ENCODE measurements at places on chromosomes 11 and 22.

DNA sequence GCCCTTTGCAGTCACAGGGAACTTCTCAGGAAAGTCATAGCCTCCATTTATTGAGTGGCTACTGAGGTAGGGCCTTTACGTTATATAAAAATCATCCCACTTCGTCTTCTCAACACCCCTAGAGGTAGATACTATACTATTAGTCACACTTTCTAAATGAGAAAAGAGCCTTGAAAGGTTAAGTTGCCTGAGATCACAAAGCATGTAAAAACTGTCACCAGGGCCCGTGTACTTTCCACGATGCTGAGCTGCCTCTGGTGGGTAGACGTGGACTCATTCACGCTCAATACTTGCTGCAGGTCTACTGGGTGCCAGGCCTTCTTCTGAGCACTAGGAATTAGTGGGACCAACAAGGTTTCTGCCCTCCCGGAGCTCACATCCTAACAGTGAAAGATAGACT lies 16.3 kb downstream of the CHRDL2 start:
- DNase-seq, result no peak

DNA sequence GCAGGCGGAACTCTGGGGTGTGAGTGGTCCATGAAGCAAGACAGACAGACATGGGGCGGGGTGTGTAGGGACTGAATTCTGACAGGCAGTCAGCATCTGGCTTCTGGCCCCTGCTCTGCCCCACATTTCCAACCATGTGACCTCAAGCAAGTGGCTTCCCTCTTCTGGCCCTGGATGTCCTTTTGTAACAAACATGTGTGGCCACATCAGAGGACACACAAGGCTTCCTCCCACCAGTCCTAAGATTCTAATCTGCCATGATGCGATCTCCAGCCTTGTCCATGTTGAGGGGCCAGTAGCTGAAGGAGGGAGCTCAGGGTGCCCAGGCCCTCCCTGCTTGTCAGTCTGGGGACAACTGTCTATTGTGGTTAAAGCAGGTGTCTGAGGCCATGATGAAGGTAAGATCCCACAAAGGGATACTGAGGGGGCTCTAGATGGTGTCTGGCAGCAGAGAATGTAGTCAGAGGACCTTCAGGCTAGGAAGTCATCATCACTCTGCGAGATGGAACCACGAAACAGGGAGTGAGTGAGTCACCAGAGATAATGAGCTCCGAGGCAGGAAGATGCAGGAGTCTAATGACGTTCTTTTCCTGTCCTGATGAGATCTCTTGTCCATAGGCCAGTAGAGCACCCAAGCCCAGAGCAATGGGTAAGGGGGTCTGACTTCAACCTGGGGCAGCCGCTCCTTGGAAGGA lies 27.4 kb downstream of the DRD2 start:
- no peak for DNase-seq

DNA sequence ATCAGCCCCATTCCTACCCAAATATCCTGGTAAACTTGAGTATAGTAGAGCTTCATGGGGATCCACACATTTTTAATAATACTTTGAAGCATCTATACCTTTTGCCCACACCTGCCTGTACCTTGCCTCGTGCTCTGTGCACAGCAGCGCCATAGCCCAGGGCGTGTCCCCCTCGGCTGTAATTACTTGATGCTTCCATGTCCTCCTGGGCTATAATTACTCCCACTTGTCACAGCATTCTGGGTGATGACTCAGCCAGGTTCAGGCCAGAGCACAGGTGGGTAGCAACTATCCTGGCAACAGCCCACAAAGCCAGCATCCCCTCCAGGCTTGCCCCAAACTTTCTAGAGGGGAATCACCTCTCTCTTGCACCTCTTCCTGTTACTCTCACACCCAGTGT lies 23.7 kb upstream of the SLC36A4 start:
- DNase-seq, result no peak

DNA sequence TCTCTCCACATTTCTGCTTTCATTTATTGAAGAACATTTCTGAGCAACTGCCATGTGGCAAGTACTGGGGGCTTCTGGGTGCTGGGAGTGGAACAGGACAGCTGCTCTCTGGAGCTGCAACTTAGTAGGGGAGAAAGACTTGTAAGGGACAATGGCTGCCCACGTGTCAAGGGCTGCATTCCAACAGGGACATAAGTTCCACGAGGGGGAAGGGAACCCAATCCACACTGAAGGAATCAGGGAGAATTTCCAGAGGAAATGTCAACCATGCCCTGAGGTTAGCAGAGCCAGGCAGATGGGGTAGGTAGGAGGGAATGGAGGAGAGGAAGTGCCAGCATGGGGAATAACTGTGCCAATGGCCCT lies 1.7 kb downstream of the MAPK8IP2 start:
- no peak for DNase-seq

- no peak for DNase-seq
Measured at GRCh38 chr11:10556590-10556989, 11.9 kb downstream of the LYVE1 start.

- DNase-seq, result no peak
Measured at GRCh38 chr11:19631712-19632498, 80.7 kb upstream of the NAV2 start.

DNA sequence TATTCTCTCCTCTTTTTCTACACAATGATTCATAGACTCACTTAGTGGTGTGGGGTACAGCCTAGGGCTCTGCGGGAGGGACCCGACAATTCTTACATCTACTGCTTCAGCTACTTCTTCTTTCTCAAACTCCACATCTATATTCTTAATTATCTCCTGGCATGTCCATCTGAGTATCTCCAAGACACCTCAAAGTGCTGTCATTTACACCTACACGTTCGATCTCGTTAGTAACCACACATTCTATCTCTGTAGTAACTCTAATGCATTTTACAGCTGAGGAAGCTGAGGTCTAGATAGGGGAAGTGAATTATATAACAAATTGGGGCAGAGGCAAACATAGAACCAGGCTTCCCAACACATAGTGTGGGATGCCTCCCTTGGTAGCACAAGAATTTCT lies 27.7 kb upstream of the RRM1 start:
- no peak for DNase-seq

- no peak for DNase-seq
Measured at GRCh38 chr11:783581-784015, 6.3 kb downstream of the CEND1 start.

GRCh38 chr22:27804470-27805297 lies 3.1 kb upstream of the MN1 start:
- peak; percentile 26 for DNase-seq

GRCh38 chr11:105577641-105578040 lies 32.2 kb upstream of the GRIA4 start:
- DNase-seq, result no peak

DNA sequence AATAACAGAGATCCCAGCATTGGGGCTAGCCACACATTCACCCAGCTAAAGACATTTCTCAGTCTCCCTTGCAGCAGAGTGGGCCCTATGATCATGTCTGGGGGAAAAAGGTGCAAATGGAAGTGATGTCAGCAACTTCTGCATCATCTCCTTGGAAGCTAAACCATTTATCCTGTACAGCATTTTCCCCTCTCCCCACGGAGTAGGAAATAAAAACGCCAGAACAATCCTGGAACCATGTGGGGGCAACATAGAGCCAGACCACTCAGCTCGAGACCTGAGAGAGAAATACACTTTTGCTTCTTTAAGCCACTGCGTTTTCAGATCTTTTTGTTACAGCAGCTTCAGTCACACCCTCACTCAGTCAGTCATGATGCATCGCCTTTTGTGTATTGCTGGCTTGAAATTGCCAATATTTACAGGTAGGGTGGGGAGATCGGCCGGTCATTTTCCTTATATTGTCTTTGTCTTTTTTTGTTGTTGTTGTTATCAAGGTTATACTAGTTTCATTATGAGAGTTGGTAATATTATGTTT lies 9.1 kb upstream of the RAC2 start:
- no peak for DNase-seq

DNA sequence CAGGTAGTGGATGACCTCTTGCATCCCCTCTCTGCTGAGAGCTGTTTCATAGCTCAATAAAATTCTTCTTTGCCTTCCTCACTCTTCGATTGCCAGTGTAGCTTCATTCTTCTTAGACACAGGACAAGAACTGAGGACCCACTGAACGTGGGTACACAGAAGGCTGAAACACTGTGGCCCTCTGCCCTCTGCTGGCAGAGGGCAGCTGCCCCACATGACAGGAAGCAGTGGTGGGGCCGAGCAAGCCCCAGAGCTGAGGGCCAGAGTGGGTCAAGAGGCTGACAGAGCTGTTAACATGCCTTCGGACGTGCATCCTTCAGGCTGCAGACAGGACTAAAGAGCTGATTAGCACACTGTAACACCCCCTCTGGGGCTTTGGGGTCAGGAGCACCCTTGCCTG lies 15.6 kb downstream of the SMC1B start:
- no peak for DNase-seq

GRCh38 chr11:62806611-62807121 lies 1.4 kb upstream of the NXF1 start:
- DNase-seq, result no peak
